ENCODE measurements at places on chromosomes 7 and 10. TPM values are rescaled to one million over a fixed set of nuclear protein-coding genes. Genes with fewer than 3 reads are reported as not detected.

TUBAL3 gene
- total RNA-seq = not detected

GSAP gene
- 24.1 TPM for total RNA-seq

GDF2 gene
- not detected for total RNA-seq

NPSR1 gene
- not detected for total RNA-seq

CDK14 gene
- total RNA-seq = 56.7 TPM

SGCE gene
- total RNA-seq = 38.6 TPM

SYT15 gene
- total RNA-seq = 0.51 TPM

CLDN12 gene
- 6.5 TPM for total RNA-seq

CCDC7 gene
- total RNA-seq = 4.0 TPM

ZRANB1 gene
- total RNA-seq = 8.2 TPM

NUPR2 gene
- not detected for total RNA-seq

NSUN6 gene
- 11.5 TPM for total RNA-seq

DNA sequence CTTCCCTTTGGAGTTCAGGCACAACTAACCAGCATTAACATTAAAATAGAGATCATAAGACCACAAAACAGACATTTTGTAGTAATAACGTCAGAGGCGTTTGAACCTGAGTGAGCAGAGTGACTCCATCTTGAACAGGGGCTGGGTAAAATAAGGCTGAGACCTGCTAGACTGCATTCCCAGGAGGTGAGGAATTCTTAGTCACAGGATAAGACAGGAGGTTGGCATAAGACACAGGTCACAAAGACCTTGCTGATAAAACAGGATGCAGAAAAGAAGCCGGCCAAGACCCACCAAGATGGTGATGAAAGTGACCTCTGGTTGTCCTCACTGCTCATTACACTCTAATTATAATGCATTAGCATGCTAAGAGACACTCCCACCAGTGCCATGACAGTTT is 493.2 kb upstream of the AUTS2 start:
- no peak for DNase-seq

DNA sequence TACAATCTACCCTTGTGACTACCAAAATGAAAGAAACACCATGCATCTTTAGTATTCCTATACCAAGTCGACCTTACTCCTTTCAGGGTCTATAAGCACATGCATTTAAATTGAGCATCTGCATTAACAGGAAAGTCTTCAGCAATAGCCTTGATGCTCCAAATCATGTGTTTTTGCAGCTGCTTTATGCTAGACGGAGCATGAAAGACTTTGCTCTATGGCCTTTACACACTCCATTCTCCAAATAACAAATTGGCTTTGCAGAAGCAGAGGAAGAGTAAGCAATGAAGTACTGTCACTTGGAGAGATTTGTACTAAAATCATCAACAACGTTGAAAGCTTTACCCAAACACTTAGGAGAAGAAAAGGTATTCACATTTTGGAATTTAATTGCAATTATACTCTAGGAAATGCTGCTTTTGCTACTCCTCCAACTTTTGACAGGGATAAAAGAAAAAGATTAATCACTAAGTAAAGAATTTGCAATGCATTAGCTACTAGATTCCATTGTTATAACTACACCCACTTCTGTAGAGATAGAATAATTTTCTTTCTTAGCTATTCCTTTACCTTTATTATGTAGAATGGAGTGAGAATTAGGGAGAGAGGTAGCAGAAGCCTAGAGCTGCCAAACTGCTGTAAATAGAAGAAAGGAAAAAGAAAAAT is 131.8 kb downstream of the SEMA3E start:
- DNase-seq = no peak

DNA sequence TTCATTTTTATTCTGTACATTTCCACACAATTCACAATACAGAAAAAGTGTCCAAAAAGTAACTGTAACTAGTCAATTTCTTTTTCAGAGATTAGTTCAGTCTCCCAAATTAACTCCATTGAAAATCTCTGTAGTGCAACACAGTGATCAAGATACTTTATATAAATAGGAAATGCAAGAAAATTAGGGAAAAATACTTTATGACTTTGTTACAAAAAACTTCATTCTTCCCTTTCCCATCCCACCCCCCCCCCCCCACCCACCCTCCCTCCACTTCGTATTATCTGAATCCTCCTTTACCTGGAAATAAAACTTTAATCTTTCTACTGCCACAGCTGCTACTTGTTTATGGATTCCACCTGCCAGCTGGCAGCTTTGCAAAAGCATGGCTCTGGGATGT is 37.5 kb upstream of the PTN start:
- no peak for DNase-seq

GRCh38 chr7:118243695-118244094 is 19.2 kb downstream of the ANKRD7 start:
- no peak for DNase-seq

GRCh38 chr7:140213684-140214074 is 36.9 kb upstream of the KDM7A start:
- DNase-seq = peak; percentile 41

- DNase-seq = no peak
Measured at GRCh38 chr10:80917636-80918035, 379.9 kb downstream of the SH2D4B start.

GRCh38 chr10:34526186-34526585 is 288.9 kb downstream of the PARD3 start:
- DNase-seq = no peak

- DNase-seq = no peak
Measured at GRCh38 chr7:88516429-88516828, 209.7 kb upstream of the STEAP4 start.

GRCh38 chr7:78073609-78074382 is 275.2 kb downstream of the PHTF2 start:
- DNase-seq = no peak

GRCh38 chr7:726854-727103 is 280 bp downstream of the DNAAF5 start:
- no peak for DNase-seq

DNA sequence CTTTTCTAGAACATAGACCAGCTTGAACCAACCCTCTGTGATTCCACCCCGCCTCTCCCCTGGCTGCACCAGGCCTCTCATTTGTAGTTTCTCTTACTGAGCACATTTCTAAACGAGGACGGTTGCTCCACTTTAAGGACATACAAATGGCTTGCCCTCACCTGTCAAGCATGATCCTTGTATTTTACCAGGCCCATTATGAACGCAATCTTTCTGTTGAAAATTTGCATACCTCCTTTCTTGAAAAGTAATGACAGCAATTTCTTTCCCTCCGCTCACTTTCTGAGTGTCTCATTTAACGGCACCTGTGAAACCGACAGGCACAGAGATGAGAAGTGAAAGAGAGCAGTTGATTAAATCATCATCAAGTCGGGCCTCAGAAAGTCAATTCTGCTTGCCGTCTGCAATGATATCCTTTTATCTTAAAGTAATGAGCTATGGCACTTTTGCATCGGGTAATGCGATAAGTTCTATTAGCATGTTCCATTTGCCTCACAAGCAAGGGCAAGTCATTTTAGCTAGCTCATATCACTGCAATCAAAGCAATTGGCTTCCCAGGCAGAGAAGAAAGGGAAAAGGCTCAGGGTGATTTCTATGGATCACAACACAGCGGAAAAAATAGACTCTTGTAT is 705.6 kb upstream of the GALNT17 start:
- DNase-seq = no peak

GRCh38 chr10:127920306-127921074 is 13.6 kb downstream of the PTPRE start:
- no peak for DNase-seq

- DNase-seq = peak; percentile 8
Measured at GRCh38 chr7:158595068-158595467, 7.4 kb upstream of the PTPRN2 start.

DNA sequence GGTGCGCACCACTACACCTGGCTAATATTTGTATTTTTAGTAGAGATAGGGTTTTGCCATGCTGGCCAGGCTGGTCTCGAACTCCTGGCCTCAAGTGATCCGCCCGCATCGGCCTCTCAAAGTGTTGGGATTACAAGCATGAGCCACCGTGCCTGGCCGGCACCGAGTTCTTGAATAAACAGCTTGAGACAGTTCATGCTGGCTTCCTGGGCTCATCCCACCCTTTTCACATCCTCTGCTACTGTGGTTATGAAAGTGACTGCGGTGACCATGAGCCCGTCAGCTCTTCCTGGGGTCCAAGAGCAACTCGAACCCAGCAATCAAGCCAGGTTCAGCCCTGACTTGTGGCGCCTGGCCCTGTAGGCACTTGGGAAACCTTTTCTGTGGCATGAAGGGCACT is 38.7 kb downstream of the HIP1 start:
- DNase-seq = no peak

GRCh38 chr7:110105307-110105706 is 985.6 kb upstream of the LRRN3 start:
- no peak for DNase-seq

DNA sequence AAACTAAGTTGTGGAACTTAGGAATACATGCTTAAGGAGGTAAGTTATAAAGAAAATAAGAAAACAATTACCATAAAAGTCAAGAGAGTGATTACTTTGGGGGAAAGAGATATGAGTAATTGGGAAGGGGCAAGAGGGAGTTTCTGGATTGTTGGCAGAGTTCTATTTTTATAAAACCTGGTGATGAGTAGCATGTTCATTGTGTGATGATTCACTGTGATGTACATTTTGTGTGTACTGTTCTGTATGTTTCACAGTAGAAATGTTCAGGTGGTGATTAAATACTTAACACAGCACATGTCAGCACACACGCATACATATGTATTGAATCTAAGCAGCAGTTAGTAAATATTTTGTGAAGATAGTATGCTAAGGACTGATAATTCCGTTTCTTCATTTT is 9.7 kb upstream of the OIT3 start:
- no peak for DNase-seq

DNA sequence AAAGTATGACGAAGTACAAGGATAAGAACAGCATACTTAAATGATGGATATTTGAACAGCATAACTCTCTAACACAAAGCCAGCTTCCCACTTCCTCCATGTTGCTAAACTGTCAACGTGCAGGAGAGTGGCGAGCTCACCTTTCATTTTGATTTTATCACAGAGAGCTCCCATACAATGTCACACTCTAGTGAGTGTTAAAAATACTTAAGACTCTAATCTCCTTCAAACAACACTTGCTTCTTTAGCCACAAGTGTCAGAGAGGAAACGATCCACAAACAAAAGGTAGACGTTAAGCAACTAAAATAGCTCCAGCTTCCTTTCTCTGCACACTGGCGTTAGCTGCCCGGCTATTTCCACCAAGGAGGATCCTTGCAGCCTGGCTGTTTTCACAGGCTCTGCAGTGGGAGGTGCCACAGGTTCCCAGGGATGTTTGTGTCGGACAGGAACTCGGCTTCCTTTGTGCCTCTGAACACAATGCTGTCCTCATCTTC is 194.6 kb downstream of the COBL start:
- DNase-seq = no peak

DNA sequence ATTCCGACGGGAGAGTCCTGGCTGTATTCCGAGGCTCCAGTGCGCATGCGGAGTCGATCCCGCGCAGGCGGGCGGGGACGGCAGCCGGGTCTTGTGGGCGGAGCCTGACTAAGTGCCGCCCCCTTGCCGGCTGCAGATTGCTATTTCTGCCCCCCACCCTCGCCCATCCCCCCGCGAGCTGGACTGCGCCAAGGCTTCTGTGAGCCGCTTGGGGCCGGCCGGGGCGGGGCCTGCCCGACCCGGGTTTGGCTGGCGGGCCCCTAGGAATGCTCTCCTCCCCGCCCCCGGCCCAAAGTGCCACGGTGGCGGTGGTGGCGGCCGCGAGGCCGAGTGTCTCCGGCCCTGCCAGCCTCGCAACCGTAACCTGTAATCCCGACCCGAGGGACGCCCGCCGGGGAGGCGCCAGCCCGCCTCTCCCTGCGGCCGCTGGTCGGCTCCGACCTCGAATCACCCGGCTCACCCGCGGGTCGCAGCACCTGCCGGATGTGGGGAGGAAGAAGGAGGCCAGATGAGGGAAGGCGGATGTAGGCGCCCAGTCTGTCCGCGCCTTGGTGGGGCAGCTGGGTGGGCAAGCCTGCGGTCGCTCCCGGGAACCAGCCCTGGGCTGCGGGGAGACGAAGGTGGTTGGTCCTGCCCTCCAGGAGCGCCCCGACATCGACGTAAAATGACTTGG is 702 bp upstream of the KAZALD1 start:
- peak; percentile 35 for DNase-seq

GRCh38 chr10:80356563-80356988 is at the start of the genes DYDC1 and DYDC2:
TSS of gene DYDC1 (minus strand) at chr10:80356755. CDS start at chr10:80352601, 4,154 bp downstream.
TSS of gene DYDC2 (plus strand) at chr10:80356781. CDS start at chr10:80362444, 5,663 bp downstream.
- DNase-seq = no peak
